RWPE1 (cell line): ENCODE measurements at places on chromosomes 7 and 10.

DNA sequence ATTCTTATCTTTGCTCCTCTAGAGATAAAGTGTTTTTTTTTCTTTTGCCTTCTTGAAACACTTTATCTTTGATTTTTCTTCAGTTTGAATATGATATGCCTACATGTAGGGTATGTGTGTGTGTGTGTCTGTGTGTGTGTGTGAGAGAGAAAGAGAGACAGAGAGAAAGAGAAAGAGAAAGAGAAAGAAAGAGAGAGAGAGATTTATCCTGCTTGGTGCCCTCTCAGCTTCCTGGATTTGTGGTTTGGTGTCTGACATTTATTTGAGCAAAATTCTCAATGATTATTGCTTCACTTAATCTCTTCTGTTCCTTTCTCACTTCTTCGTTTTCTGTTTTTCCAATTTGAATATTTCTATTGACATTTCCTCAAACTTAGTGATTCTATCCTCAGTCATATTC lies 60.3 kb downstream of the RAB18 start:
- DNase-seq: no peak

DNA sequence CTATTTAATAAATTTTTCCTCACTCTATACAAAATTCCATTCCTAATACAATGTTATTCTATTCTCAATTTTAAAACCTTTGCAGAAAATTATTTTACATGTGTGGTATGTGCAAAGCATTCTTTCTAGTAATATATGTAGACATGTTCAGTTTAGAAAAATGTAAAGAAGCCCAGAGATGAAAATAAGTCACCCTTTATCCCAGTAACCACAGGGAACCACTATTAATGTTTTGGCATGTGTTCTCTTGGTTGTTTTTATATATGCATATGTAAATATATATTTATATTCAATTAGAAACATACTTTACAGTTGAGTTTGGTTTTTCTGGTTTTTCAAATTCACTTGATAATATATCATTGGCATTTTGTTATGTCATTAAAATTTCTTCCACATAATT lies 14.8 kb upstream of the GLCCI1 start:
- no peak for DNase-seq

DNA sequence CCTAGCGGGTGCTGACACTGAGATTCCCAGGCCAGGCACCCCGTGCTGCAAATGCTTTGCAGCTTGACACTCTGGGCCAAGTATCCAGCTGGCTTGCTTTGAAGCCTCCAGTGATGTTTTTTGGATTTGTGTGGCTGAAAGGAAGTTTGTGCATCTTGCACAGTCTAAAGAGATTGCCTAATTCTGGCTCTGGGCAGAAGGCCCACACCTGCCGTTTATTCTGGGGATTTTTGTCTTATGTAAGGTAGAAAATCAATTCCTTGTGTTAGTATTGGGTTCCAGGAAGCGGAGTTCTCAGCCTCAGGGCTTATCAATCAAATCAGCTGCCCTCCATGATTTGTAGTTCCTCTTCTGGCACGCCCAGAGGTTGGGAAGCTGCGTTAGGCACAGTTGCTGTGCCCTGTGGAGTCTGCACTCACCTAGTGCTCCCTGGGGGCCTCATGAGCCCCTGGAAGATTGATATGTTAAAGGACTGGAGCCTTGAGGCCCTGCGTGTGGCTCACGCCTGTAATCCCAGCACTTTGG lies 8.4 kb upstream of the PURB start:
- no peak for DNase-seq

DNA sequence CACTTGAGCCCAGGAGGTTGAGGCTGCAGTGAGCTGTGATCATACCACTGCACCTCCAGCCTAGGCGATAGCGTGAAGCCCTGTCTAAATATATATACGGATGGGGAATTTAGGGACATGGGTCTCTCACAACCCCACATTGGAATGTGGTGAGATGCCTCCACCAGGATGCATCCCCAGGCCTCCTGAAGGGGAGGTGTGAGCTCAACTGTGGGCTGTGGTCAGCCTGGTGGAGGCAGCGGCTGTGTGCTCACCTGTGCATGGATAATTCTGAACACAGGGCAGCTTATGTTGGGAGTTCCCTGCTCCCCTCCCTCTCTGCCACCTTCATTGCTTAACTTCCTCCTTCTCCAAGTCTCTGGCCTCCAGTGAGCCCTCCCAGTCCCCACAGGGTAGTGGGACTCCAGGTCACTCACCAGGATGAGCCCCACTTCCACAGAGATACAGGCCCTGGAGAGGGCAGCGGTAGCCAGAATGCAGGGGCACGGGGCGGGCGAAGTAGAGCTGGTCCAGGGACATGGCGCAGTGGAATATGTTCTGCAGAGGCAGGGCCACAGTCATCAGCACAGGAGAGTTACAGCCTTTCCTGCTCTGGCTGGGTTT lies 30.4 kb downstream of the PYROXD2 start:
- no peak for DNase-seq
